ENCODE measurements at places on chromosomes 7 and 10. TPM values are rescaled to one million over a fixed set of nuclear protein-coding genes. Genes with fewer than 3 reads are reported as not detected.
A peak's percentile ranks its signal among the peaks of the same experiment; 100 is the strongest.

Gene EBF3
- total RNA-seq, result 0.04 TPM

GRCh38 chr7:30313348-30313747 lies 29.0 kb downstream of the ZNRF2 start:
- no peak for DNase-seq
- peaks cover 2% of the 10 kb centered on the region for H3K4me1 ChIP-seq
- no peaks in the 10 kb centered on the region for H3K36me3 ChIP-seq
- no peak overlapping the region for H3K27ac ChIP-seq
- no peaks in the 10 kb centered on the region for H3K27me3 ChIP-seq

DNA sequence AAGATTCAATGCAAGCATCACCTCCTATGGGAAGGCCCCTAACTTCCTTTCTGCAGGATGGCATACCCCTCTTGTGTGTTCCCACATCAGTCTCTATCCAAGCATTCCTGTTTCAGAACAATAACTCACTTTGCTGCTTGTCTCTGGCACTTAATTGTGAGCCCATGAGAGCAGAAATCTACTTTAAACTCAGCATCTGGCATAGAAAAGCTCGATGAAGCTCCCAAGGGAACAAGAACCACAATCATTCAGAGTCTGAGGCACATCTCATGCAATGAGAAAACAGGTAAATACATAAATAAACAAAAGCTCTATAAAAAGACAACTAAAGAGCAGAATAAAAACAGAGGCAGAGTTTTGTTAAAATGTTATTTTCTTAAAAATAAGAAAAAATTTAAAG lies 66.2 kb downstream of the VPS41 start:
- H3K4me3 ChIP-seq, result no peak overlapping the region
- no peaks in the 10 kb centered on the region for H3K27me3 ChIP-seq
- no peaks in the 10 kb centered on the region for H3K4me1 ChIP-seq
- H3K36me3 ChIP-seq, result peaks cover 5% of the 10 kb centered on the region
- no peak overlapping the region for H3K27ac ChIP-seq
- DNase-seq, result no peak

Gene PRKAR1B
- total RNA-seq, result 43.3 TPM

Gene STMP1
- 38.4 TPM for total RNA-seq

- H3K4me3 ChIP-seq, result no peak overlapping the region
- DNase-seq, result no peak
- no peaks in the 10 kb centered on the region for H3K27me3 ChIP-seq
- H3K36me3 ChIP-seq, result peaks cover 18% of the 10 kb centered on the region
These were observed 5.6 kb downstream of the DOCK1 start for GRCh38 chr10:126910798-126911197.

DNA sequence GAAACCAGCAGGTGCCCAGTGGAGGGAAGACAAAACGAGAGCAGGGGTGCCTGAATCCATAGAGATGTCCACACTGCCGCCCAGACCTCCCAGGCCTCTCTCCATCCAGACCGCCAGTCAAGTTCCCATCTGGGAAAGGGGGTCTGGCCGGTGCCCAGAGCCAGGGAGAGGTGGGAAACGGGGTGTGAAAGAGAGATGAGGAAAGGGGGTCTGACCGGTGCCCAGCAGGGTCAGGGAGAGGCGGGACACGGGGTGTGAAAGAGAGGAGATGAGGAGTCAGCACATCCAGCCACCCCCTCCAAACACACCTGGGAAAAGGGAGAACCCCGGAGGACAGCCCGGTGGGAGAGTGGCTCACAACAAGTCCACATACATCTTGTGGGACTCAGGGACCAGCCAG lies 185.8 kb downstream of the PTPRN2 start:
- no peak for DNase-seq
- peaks cover 8% of the 10 kb centered on the region for H3K36me3 ChIP-seq
- no peaks in the 10 kb centered on the region for H3K4me1 ChIP-seq
- no peak overlapping the region for H3K27ac ChIP-seq

DNA sequence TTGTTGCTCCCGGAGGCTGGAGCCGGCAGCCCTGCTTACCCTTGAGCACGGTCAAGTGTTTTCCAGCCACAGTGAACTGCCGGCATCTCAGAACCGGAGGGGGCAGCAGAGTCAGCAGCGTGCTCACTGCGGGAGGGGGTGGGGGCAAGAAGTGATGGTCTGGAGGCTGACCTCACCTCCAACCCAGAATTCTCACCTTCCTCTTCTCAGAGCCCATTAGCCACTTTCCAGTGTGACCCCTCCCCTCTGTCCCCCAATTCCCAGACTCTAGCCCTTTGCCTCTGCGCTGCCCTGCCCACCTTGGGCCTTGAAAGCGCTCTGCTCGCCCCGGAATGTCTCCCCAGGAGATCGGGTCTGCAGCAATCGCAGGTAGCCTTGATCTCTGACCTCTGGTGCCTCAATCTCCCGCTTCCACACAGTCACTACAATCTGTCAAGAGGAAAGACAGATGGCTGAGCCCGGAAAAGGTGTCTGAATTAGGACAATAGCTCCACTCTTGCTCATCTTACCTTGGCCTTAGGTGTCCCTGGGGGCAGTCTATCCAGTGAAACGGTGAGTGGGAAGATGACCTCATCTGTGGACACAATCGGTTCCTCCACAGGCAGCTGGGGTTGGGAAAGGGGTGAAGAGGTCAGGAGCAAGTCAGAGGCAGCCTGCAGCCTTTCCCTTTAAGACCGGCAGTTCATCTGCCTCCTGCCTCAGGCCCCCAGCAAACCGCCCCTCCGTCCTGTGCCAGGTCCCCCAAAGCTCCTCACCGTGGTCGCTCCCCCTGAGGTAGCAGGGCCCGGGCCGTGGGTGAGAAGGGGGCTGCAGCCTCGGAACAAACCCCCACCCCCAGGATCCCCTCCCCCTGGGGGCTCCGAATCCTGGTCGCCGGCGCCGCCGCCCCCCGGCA lies 942 bp downstream of the TRAPPC14 start:
- H3K4me1 ChIP-seq, result no peaks in the 10 kb centered on the region
- peak overlapping the region; percentile 75 for H3K4me3 ChIP-seq
- no peak overlapping the region for H3K27ac ChIP-seq

DNA sequence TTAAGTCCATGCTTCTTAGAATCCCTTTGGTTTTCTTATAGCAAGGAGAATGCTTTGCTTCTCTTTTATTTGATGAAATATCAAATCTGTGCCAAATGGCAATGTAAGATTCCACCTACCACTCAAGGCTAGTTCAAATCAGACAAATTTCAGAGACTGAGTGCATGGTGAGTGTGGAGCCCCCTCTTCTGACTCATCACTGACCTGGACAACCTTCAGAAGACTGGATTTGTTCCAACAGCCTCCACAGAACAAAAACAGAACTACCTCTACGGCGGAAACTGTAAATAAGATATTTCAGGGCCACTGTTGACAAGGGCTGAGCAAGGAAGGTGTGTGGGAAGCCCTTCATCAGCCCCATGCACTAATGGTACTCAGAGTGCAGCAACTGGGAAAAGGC lies 21.1 kb downstream of the NCAPG2 start:
- no peaks in the 10 kb centered on the region for H3K4me1 ChIP-seq
- peaks cover 35% of the 10 kb centered on the region for H3K36me3 ChIP-seq
- H3K27ac ChIP-seq, result no peak overlapping the region
- H3K4me3 ChIP-seq, result no peak overlapping the region
- DNase-seq, result no peak

- H3K4me3 ChIP-seq, result no peak overlapping the region
- no peaks in the 10 kb centered on the region for H3K4me1 ChIP-seq
These were observed 49.3 kb downstream of the FBXL13 start for GRCh38 chr7:103025341-103025740.

DNA sequence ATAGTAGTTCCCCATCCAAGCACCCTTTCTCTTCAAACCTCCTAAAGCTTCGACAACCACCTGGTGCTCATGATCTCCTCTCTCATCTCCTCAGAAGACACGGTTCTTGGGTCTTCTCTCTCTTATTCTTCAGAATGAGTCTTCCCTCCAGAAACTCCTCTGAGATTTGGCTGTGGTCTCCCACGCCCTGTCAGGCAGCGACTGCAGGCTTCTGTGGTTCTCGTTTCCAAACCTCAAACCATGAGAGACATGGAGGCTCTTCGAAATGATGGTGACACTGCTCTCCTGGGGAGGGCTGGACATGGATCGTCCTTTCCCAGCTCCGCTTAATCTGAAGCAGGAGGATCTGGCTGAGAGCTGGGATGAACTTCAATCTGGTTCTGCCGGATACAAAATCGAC lies 78.6 kb upstream of the PITRM1 start:
- H3K4me1 ChIP-seq, result no peaks in the 10 kb centered on the region
- no peak overlapping the region for H3K4me3 ChIP-seq
- DNase-seq, result no peak
- no peaks in the 10 kb centered on the region for H3K36me3 ChIP-seq
- no peak overlapping the region for H3K27ac ChIP-seq

Gene TWIST1
- total RNA-seq, result not detected

Gene FRG2B
- total RNA-seq, result not detected

Gene CALML3
- not detected for total RNA-seq

Gene BMI1
- total RNA-seq, result 5.3 TPM

DNA sequence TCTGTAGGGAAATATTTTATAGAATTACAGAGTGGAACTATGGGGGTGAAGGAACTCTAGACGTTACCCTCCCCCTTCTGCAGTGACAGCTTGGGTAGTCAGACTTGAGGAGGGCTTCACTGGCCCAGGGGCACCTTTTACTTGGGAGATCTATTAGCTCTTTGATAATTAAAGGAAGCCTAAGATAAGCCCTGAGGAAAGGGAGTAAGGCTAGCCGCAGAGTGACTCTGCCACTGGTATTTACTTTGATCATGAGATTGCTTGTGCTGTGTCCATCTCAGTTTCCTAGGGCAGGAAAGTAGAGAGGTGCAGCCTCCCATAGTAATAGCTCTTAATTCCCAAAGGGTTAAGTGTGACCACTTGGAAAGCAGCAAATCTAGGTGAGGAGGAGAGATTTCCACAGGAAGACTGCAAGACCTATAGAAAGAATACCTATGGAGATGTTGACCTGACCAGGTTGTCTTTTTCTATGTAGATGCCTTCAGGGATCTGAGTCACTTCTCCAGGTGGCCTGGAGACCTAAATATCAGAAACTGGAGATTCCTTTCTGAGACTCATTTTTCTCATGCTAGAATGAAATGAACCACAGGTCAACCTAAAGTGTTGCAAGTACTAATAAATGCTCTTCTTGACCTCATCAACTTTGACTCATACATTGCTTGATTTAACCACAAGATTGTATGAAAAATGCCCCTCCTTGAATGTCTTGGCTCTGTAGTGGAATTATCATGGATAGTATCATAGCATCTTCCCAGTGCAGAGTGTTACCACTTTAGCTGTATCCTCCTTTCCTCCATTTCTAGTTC lies 447.3 kb upstream of the GHITM start:
- H3K4me1 ChIP-seq, result no peaks in the 10 kb centered on the region
- no peak overlapping the region for H3K4me3 ChIP-seq
- no peak overlapping the region for H3K27ac ChIP-seq
- H3K36me3 ChIP-seq, result no peaks in the 10 kb centered on the region
- DNase-seq, result no peak

GRCh38 chr7:152136686-152137085 lies 111.2 kb downstream of the GALNT11 start:
- H3K27me3 ChIP-seq, result no peaks in the 10 kb centered on the region
- H3K27ac ChIP-seq, result no peak overlapping the region

- no peak overlapping the region for H3K4me3 ChIP-seq
These were observed 122.4 kb upstream of the PCBD1 start for GRCh38 chr10:71010730-71011129.

Gene WDFY4
- not detected for total RNA-seq

Gene CUZD1
- total RNA-seq, result 19.4 TPM

DNA sequence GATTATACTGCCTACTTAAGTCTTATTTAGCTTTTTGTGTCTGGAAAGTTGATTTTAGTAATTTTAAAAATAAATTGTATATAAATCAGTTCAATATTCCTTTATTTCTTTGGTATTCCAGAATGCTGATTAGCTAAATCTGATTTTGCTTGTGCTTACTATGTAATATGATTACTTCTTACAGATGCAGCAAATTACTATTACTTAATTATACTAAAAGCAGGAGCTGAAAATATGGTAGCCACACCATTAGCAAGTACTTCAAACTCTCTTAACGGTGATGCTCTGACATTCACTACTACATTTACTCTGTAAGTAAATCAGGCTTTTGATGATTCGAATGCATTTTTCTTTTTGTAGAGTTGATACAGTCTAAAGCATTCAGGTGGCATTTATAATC lies 34.0 kb downstream of the ANLN start:
- H3K4me3 ChIP-seq, result no peak overlapping the region
- H3K27me3 ChIP-seq, result no peaks in the 10 kb centered on the region
- peaks cover 28% of the 10 kb centered on the region for H3K36me3 ChIP-seq
- H3K4me1 ChIP-seq, result no peaks in the 10 kb centered on the region

Gene OPN4
- not detected for total RNA-seq

Gene AS3MT
- total RNA-seq, result 16.5 TPM

DNA sequence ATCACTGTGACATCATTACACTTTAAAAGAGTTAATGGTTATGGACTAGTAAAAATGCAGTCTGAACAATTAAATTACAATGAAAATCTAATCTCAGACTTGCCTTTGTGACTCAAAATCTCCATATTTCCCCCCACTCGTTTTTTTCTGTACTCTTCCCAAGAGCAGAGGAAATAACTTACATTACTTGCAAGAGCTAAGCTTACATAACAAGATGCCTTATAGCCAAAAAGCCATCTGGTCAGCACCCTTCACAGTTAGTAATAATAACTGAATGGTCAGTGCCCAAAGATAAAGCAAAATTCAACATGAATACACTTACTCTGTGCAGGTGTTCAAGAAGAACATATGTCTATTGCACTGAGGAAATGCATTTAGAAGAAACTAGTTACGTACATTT lies 1381.5 kb upstream of the CELF2 start:
- DNase-seq, result no peak
- H3K27ac ChIP-seq, result no peak overlapping the region
- no peak overlapping the region for H3K4me3 ChIP-seq
- H3K36me3 ChIP-seq, result peaks cover 5% of the 10 kb centered on the region

GRCh38 chr7:37484426-37485073 lies 35.9 kb upstream of the ELMO1 start:
- H3K36me3 ChIP-seq, result peaks cover 13% of the 10 kb centered on the region
- H3K4me1 ChIP-seq, result peaks cover 8% of the 10 kb centered on the region
- H3K27me3 ChIP-seq, result no peaks in the 10 kb centered on the region
- H3K27ac ChIP-seq, result no peak overlapping the region
- DNase-seq, result no peak

Data from H9 (cell line).